B cell (primary cell): ENCODE measurements at places on chromosomes 3 and 15.

- no peak for DNase-seq
Measured at GRCh38 chr3:33032938-33033337, 64.0 kb downstream of the GLB1 start.

DNA sequence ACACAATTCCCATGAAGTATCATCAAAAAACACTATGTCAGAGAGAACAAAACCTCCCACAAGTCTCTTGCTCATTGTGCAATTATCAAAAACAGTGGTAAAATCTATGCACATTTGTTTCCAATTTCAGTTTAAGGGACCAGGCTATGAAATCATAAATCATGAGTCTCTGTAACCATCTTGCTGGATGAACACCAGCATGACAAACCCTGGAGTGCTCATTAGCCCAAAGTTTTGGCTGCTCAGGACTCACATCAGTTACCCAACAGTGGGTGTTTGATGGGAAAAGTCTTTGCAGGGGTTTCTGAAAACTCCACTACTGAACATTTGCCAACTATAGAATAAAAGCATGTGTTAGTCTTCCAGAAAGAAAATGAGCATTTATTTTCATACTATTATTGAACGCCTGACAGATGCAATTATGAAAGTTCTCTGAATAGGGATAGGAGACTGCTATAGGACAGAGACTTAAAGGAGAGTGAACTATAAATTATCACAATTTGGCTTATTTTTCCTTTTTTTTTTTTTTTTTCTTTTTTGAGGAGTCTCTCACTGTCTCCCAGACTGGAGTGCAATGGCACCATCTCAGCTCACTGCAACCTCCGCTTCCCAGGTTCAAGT lies 240.8 kb upstream of the KCNMB2 start:
- no peak for DNase-seq

GRCh38 chr3:169286214-169286613 lies 377.3 kb downstream of the MECOM start:
- DNase-seq = no peak

DNA sequence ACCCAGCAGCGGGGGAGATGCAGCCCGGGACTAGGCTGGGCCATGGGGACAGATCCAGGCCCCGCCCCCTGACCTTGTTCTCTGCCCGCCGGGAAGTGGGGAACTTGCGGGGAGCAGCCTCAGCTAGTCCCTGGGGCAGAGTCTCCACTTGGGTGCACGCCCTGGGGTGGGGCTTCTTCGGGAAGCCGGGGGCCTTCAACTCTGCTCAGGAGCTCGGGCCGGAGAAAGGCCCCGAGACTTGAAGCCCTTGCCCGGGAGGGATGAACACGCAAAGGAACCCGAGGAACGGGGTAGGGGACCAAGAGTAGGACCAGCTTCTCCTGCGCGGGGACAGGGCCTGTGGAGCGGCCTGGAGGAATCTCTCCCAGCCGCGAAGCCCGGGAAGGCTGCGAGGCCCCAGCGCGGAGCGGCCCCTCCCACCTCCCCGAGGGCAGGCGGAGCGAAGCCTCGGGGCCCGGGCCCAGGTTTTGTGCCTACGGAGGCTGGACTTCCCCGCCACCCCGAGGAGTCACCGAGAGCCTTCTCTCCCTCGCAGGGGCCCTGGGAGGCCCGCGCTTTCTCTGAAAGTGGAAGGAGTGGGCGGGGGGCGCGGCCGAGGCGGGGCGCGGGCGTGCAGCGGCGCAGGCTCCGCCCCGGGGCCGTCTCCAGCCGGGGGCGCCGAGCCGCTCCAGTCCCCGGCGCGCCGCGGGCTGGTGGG lies at the start of gene ITPKA:
Gene ITPKA, plus strand, starts transcription at position 670 of the 697 bp plus-strand sequence. CDS start 54 bp downstream, outside the sequence.
- peak; percentile 87 for DNase-seq

- DNase-seq = no peak
Measured at GRCh38 chr3:60755094-60755493, 496.2 kb downstream of the FHIT start.

GRCh38 chr15:69735121-69735520 lies 282.5 kb downstream of the RPLP1 start:
- no peak for DNase-seq

DNA sequence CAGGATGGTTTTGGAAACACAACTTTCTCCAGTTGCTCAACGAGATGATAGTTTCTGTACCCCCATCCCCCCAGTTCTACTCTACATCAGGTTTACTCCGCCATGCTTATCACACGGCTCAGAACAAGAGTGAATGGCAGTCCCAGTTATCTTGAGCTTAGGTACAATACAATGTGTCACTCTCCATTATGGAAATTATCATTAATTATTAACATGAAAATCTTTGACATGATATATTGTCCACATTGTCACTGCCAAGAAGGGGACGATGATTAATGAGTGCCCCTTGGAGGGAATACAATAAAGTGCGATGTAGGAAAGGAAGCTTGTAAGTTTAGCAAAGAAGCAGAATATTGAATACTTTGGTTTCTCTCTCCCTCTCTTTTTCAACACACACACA lies 252.6 kb upstream of the CFAP20DC start:
- DNase-seq = no peak

DNA sequence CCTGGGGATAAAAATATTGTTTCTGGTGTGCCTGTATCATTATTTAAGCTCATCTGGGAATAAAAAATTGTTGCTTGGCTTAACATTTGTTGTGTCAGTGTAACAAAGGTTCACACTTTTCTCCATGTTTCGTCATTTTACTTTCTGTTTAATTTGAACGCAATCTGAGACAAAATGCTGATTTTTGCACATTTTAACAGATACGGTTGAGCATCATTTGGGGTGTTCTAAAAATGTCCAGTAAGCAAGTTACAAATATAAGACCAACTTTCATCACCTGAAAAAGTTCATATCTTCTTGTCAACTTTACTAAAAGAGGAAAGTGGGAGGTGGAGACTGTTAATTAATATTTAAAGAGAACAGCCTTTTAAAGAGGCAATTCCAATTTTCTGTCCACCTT lies 134.8 kb upstream of the CNTN4 start:
- no peak for DNase-seq

GRCh38 chr3:4827767-4828166 lies 151.5 kb upstream of the BHLHE40 start:
- no peak for DNase-seq

DNA sequence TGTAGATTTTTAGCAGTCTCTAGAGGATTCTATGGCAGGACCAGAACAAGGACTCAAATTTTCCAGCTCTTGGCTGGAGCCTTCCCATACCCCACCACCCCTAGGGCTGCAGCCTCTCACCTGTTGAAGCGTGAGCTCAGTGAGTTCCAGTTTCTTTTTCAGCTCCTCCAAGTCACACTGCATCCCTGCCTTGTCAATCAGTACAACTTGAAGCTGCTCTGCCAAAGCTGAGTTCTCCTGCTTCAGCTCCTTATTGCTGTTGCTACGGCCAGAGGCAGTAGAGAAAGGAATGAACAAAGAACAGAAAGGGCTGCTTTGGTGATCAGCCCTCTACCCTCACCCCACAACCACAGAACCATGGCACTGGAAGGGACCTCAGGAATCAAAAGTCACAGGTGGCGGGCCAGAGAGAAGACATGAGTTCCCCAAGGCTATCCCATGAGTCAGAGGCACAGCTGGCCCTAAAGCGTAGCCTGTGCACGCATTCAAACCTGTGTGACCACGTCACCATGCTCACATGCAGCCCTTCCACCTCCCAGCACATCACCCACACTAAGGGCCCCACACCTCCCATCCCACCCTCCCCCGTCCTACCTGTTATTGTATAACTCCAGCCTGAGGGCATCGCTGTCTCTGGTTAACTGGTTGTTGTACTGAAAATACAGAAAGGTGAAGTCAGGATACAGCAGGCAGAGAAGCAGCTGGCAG lies 83.3 kb upstream of the C2CD4B start:
- DNase-seq = no peak

- no peak for DNase-seq
Measured at GRCh38 chr3:54870423-54870822, 57.4 kb downstream of the LRTM1 start.

GRCh38 chr3:171956181-171956683 lies 83.1 kb upstream of the FNDC3B start:
- no peak for DNase-seq

- DNase-seq = no peak
Measured at GRCh38 chr3:148331081-148331846, 366.4 kb upstream of the AGTR1 start.

DNA sequence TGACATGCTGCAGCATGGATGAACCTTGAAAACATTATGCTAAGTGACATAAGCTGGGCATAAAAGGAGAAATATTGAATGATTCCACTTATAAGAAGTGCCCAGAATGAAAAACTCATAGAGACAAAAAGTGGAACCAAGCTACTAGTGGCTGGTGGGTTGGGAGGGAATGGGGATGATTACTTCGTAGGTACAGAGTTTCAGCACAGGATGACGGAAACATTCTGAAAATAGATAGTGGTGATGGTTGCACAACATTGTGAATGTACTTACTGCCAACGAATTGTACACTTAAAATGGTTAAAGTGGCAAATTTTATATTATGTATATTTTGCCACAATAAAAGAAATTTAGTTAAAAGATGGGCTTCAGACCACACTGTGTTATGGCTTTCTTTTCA lies 93.6 kb downstream of the RPLP1 start:
- no peak for DNase-seq

GRCh38 chr3:156448300-156448699 lies 106.6 kb downstream of the SSR3 start:
- peak; percentile 36 for DNase-seq

DNA sequence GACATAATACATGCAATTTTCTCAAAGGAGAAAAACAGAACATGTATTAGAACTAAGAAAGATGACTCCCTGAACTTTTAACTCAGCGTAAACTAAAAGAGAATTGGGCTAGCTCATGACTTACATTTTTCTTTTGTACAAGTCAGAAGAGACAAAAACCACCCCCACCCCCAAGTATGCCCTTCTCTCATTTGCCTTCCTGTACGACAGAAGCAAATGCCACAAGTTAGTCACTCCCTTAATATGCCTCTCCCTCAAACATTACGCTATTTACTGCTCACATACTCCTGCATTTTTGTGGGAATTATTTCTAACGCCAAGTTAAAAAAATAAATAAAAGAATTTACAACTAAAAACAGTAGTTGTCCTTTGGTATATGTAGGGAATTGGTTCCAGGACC lies 22.0 kb downstream of the CPEB1 start:
- no peak for DNase-seq

GRCh38 chr15:53563627-53564026 lies 195.8 kb downstream of the WDR72 start:
- no peak for DNase-seq

GRCh38 chr15:55008421-55008820 lies 188.3 kb downstream of the RSL24D1 start:
- no peak for DNase-seq

DNA sequence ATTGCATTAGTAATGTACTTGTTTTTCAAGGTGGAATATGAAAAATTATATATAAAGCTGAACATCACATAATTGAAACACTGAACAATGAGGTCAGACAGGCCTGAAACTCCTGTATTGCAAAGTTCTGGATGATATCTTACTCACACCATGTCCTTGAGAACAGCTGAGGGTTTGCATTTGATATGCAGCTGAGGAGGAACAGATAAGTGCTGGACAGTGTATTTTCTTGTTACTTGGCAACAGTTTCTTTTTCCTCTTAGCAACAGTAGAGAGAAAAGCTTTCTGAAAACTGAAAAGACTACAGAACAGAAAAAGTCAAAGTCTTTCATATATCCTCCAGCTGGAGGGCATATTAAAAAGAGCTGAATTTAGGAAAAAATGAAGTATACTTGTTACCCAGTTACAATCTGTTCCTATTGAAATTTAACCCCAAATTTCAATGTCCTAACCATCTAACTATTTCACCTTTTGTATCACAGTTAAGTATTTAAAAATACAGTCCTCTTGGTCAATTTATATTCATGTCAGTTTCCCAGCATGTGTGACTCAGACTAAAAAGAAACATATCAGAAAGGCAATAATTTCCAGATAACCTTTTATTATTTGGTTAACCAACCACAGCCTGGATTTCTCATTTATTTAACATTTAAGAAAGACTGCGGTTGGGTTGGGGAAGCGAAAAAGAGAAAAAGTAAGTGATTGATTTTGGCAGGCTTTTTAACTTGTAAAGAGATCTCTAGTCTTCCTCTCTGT lies 733.0 kb upstream of the DPPA4 start:
- DNase-seq = no peak

- DNase-seq = no peak
Measured at GRCh38 chr15:40471808-40472150, 995 bp downstream of the CHST14 start.

DNA sequence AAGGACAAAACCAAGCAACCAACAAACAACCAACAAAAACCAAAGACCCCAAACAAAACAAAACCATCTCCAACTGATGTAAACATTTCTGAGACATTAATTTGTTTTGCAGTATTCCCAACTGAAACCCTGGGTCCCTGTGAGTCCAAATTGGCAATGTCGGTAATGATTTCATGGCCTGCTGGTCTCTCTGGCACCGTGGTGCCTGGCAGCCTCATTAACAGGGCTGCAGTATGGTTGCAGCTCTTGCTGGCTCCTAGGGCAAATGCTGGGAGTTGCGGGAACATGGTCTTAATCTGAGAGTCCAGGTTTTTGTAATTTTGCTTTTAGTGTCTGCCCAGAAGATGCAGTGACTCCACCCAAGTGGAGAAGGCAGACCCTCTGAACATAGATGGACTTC lies 128.3 kb downstream of the SV2B start:
- DNase-seq = no peak

DNA sequence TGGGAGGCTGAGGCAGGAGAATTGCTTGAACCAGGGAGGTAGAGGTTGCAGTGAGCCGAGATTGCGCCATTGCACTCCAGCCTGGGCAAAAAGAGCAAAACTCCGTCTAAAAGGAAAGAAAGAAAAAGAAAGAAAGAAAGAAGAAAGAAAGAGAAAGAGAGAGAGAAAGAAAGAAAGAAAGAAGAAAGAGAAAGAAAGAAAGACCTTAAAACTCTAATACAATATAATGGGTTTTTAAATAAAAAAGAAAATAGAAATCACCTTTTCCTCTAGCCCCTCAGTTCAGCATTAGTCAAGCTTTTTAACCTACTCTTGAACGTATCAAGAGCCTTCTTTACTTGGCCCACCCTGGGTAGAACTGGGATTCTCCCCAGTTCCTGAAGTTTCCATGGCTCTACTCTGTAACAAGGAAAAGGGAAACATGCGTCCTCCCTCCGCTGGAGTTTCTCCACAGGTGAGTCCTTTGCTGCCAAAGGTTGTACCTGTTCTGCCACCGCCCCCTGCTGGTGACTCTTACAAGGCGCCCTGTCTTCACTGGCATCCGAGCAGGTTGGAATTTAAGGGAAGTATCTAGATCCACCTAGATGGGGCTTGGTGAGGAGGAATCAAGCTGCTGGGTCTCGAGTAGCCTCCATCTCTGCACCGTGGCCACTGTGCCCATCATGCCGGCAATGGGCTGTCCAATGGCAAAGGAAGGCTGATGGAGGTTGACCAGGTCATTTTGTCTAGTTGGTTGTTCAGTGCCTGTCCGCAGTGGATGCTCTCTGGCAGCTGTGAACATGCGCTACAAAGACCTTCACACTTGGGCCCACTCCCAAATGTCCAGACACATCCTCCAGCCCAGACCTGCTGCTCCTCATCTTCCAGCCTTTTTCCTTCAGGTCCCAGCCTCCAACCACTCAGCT lies 20.6 kb upstream of the EPHB3 start:
- peak; percentile 80 for DNase-seq

DNA sequence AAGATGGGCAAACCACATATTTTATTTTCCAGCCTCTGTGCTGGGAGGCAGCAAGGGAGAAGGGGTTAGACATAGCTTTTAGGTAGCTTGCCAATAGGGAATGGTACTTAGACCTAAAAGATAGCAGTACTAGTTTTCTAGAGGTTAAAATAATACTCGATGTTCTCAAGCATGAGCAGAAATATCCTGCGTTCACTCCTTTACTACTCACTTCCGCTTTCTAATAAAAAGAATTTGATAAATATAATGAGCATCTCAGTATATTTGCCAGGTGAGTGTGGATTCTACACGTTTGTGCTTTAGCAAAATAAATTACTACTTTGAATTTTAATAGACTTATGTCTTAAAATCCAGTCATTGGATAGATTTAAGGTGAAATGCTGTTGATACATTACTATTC lies 39.4 kb upstream of the CD47 start:
- peak; percentile 66 for DNase-seq
